ENCODE measurements at places on chromosomes 11 and 22.

DNA sequence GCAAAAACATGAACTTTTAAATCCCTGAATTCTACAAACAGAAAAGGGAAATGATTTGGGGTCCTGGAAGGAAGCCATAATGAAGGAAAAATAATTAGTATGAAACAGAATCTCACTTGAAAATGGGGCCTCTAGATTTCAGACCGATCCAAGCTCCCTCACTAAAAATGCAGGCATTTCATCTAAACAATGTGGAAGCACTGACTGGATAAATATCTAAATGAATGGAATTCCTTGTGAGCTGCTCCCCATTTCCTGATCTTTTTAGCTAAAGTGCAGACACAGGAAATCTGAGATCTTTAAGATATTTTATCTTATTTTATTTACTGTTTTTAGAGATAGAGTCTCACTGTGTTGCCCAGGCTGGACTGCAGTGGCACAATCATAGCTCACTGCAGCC, 1255.8 kb downstream of the LRRC4C start:
- no peak for DNase-seq

- DNase-seq, result no peak
Measured at GRCh38 chr22:21816787-21817496, 50.5 kb downstream of the MAPK1 start.

GRCh38 chr22:43011079-43011478, 3.9 kb downstream of the PACSIN2 start:
- no peak for DNase-seq

GRCh38 chr22:46060292-46061123, 83.5 kb upstream of the WNT7B start:
- no peak for DNase-seq

GRCh38 chr11:7585816-7586215, 72.0 kb downstream of the PPFIBP2 start:
- no peak for DNase-seq

DNA sequence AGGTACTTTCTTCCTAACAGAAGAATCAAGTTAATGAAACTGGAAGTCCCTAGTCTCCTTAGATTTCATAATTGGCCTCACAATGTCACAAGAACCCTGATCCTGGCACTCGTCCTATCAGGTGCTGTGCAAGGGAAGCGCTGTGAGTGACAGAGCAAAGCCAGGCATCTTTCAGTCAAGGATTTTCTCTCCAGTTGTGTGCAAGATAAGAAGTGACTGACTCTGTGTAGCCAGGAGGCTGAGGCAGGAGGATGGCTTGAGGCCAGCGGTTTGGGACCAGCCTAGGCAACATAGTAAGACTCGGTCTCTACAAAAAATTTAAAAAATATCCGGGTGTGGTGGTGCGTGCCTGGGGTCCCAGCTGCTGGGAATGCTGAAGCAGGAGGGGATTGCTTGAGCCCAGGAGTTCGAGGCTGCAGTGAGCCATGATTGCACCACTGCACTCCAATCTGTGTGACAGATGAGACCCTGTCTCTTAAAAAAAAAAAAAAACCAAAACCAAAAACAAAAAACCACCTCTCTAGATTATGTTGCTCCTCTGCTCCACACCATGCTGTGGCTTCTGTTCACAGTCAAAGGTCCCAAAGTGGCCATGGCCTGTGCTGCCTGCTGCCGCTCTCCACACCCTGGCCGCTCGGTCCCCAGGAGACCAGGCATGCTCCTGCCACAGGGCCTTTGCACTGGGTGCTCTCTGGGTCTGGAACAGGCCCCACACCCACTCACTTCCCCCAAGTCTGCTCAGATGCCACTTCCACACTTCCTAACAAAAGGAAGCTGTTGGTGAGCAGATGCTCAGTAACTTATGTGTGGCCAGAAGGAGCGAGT, 54.2 kb upstream of the CLDN5 start:
- no peak for DNase-seq

GRCh38 chr22:49568751-49569285, 258.9 kb downstream of the BRD1 start:
- DNase-seq, result no peak

- DNase-seq, result no peak
Measured at GRCh38 chr11:60977836-60978235, 6.4 kb downstream of the CD6 start.

- DNase-seq, result no peak
Measured at GRCh38 chr11:61869708-61870451, 21.5 kb downstream of the FADS3 start.

DNA sequence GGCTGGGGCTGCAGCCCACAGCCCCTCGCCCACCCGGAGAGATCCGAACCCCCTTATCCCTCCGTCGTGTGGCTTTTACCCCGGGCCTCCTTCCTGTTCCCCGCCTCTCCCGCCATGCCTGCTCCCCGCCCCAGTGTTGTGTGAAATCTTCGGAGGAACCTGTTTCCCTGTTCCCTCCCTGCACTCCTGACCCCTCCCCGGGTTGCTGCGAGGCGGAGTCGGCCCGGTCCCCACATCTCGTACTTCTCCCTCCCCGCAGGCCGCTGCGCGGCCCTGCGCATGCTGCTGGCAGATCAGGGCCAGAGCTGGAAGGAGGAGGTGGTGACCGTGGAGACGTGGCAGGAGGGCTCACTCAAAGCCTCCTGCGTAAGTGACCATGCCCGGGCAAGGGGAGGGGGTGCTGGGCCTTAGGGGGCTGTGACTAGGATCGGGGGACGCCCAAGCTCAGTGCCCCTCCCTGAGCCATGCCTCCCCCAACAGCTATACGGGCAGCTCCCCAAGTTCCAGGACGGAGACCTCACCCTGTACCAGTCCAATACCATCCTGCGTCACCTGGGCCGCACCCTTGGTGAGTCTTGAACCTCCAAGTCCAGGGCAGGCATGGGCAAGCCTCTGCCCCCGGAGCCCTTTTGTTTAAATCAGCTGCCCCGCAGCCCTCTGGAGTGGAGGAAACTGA, 731 bp downstream of the GSTP1 start:
- DNase-seq, result no peak
